ENCODE measurements at places on chromosomes 5 and 9.

DNA sequence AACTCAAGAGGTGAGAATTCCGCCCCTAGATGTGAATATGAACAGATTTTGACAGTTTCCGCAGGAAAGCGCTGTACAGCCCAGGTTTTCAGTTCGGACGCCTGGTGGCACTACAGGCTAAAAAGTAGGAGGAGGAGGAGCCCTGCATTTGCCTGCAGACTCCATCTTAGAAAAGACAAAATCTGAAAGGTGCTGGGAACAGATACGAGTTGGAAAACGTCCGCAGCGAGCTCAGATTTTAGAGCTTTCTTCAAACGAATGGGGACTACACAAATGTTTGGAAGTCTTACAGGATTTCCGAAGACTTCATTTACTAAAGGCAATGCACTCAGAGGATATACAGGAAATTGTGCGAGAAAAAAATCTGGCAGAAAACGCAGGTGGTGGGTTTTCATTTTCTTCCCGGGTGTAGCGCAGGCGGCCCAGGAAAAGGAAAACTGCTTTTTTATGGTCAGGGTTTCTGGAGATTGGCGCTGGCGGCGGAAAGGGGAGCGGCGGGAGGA lies 9.9 kb upstream of the PCDHB2 start:
- DNase-seq, result peak; percentile 49

- no peak for DNase-seq
These were observed 57.3 kb downstream of the TRIO start for GRCh38 chr5:14200312-14200990.

DNA sequence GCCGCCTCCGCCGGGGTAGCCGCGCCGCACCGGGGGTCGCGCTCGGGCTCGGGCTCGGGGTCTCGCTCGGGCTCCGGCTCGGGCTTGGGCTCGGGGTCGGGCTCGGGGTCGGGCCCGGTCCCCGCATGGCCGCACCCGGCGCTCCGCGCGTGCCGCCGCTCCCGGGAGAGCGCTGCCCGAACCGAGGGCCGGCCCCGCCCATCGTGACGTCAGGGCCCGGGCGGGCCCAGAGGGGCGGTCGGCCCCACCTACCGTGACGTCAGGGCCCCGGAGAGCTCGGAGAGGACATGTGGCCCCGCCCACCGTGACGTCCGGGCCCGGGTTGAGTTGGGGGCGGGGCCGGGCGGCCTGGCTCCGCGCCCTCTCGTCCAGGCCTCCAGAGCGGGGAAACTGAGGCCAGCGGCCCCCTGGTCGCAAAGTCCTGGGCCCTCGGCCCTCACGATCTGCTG lies at the start of gene NSMF:
Gene NSMF, minus strand, starts transcription at position 183 of the 449 bp plus-strand sequence. CDS start 232 bp downstream, outside the sequence.
- DNase-seq, result peak; percentile 96

DNA sequence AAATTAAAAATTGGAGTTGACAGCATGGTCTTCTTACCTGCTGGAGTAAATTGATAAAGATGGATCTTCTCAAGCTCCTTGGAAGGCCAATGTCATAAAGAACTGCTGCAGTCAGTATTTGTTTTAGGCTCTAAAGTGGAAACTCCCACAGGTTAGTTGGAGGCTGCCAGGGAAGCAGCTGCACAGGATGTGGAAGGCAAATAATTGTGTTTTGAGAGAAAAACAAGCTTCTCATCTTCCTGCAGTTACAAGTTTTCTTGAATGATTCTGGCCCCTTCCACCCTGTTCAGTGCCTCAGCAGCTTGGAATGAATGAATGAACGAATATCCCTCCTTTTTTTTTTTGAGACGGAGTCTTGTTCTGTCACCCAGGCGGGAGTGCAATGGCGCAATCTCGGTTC lies 13.9 kb downstream of the MROH2B start:
- DNase-seq, result no peak

- DNase-seq, result no peak
These were observed 72.3 kb downstream of the C9orf153 start for GRCh38 chr9:86187121-86187520.

GRCh38 chr9:70835323-70835722 lies 286.1 kb downstream of the TRPM3 start:
- no peak for DNase-seq

- no peak for DNase-seq
These were observed 180.8 kb downstream of the LURAP1L start for GRCh38 chr9:12955510-12956163.

GRCh38 chr9:125549465-125549871 lies 157.5 kb downstream of the MAPKAP1 start:
- DNase-seq, result no peak

- DNase-seq, result no peak
These were observed 26.2 kb upstream of the LMX1B start for GRCh38 chr9:126587187-126588185.

DNA sequence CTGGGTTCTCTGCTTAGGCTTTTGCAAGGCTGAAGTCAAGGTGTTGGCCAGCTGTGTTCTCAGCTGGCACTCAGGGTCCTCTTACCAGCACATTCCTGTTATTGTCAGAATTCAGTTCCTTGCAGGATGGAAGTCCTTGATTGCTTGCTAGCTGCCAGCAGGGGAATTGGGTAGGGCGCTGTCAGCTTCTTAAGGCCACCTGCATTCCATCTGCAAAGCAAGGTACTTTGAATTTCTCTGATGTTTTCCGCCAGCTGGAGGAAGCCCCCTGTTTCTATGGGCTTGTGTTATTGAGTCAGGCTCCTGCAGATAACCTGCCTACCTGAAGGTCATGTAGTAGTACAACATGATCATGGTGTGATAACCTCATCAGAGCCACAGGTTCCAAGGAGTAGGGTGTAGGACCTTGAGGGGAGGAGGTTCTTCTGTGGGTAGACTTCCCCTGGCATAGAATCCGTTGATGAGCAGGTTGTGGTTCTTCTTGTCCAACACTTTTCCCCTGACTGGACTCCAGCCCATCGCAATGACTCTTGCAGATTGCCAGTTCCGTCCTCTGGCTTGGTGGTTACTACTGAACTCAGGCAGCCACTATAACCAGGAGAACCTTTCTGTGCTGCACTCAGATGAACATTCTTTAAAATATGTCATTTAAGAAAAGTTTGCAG lies 6.8 kb downstream of the TENT4A start:
- peak; percentile 69 for DNase-seq

DNA sequence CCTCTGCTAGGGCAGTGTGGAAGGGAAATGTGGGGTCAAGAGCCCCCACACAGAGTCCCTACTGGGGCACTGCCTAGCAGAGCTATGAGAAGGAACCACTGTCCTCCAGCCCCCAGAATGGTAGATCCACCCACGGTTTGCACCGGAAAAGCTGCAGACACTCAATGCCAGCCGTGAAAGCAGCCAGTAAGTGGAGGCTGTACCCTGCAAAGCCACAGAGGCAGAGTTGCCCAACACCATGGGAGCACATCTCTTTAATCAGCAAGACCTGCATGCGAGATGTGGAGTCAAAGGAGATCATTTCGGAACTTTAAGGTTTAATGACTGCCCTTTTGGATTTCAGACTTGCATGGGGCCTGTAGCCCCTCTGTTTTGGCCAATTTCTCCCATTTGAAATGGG lies 52.2 kb downstream of the GKAP1 start:
- no peak for DNase-seq

- peak; percentile 34 for DNase-seq
These were observed 15.9 kb upstream of the IFNA14 start for GRCh38 chr9:21255538-21256212.

DNA sequence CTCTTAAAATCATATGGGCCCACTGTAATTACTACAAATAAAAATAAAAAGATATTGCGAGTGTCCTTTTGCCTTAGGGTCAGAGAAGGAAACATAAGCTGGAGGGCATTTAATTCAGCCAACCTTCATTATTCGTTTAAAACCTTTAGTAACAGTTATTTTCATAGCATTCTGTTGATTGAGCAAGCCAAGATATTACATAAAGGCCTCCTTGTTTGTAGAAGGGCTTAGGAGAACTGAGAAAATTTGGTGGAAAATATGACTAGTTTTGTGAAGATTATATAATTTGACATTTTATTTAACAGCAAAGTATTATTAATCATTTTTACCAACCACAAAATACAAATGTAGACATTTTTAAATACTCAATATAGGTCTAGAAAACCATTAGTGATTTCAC lies 62.2 kb downstream of the COX7C start:
- no peak for DNase-seq

- DNase-seq, result no peak
These were observed 94.7 kb downstream of the SERINC5 start for GRCh38 chr5:80161165-80161564.

GRCh38 chr5:18244309-18244708 lies 610.0 kb downstream of the TAF11L14 start:
- no peak for DNase-seq

GRCh38 chr9:96217294-96217707 lies 84.7 kb downstream of the HSD17B3 start:
- DNase-seq, result peak; percentile 9

- no peak for DNase-seq
These were observed 27.0 kb downstream of the UTP15 start for GRCh38 chr5:73592551-73592950.

- DNase-seq, result no peak
These were observed 15.0 kb downstream of the FBXO38 start for GRCh38 chr5:148398698-148399121.

- peak; percentile 15 for DNase-seq
These were observed 320.6 kb upstream of the BRINP1 start for GRCh38 chr9:119689879-119690278.

DNA sequence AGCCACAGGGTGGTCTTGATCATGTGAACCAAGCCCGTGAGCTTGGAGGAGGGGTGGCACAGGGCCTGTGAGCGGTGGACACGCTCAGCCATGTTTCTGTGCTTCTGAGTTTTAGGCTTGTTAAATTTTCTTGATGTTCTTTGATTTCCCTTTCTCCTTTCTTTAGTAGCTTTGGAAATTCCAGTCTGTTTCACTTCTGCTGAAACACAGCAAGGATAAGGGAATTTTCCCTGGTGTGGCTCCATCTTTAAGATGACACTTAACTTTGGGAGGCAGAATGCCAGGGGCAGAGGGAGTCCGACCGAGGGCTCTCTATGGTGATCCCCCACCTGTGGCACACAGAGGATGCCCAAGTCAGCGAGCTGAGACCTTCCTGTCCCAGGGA lies 29.7 kb upstream of the BASP1 start:
- DNase-seq, result no peak

DNA sequence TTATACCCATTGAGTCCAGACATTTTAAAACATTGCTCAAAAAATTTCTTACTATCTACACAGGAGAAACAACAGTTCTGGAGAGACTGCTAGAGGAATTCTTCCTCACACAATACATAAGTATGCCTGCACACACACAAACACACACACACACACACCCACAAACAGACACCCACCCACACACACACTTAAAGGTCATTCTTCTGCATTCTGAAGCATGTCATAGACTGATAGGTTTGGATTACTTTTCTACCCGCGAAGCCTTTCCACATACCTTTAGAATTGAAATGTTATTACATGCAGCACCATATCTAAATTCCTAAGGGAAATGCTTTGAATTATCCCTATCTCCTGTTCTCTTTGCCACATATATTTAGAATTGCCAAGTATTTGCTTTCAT lies 80.2 kb downstream of the FAM174A start:
- no peak for DNase-seq

GRCh38 chr5:95620870-95621838 lies 1.3 kb downstream of the GPR150 start:
- peak; percentile 70 for DNase-seq

- DNase-seq, result no peak
These were observed 232.5 kb downstream of the GABRB2 start for GRCh38 chr5:161314033-161314432.

GRCh38 chr5:65760504-65761275 lies 38.7 kb downstream of the NLN start:
- DNase-seq, result peak; percentile 40

DNA sequence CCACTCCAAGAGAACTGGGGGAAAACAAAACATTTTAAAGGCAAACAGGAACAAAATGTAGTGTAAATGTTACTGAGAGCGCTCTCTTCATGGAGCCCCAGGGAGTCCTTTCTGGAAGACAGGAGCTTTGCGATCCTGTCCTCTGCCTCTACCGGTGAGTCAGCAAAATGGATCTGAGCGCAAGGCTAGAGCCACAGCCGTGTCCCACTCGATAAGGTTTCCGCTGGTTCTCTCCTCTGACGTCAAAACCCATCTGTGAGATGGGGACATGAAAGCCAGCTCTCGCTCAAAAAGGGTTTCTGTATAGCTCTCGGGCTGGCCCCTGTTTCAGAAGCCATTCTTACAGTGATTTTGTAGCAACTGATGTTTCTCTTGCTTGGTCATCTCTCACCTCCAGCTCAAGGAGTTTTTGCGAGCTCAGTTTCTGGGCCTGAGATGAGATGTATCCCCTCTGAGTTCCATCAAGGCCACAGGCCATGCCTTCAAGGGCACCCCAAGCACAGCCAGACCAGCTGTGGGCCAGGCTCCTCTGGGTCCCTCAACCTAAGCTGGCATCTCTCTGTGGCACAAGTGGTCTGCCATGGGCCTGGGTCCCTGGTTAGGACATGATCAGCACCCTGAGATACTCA lies 101.6 kb downstream of the FSTL4 start:
- no peak for DNase-seq

DNA sequence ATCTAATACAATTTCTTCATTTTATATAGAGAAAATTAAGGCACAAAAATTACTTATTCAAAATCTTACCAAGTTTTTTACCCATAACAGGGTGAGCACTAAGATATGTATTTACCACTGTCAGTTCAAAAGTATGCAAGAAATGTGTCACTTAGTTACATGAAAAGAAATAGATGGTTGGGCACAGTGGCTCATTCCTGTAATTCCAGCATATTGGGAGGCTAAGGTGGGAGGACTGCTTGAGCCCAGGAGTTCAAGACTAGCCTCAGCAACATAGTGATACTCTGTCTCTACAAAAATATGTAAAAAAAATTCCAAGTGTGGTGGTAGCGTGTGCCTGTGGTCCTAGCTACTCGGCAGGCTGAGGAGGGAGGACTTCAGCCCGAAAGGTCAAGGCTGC lies 19.4 kb downstream of the YIPF5 start:
- no peak for DNase-seq

DNA sequence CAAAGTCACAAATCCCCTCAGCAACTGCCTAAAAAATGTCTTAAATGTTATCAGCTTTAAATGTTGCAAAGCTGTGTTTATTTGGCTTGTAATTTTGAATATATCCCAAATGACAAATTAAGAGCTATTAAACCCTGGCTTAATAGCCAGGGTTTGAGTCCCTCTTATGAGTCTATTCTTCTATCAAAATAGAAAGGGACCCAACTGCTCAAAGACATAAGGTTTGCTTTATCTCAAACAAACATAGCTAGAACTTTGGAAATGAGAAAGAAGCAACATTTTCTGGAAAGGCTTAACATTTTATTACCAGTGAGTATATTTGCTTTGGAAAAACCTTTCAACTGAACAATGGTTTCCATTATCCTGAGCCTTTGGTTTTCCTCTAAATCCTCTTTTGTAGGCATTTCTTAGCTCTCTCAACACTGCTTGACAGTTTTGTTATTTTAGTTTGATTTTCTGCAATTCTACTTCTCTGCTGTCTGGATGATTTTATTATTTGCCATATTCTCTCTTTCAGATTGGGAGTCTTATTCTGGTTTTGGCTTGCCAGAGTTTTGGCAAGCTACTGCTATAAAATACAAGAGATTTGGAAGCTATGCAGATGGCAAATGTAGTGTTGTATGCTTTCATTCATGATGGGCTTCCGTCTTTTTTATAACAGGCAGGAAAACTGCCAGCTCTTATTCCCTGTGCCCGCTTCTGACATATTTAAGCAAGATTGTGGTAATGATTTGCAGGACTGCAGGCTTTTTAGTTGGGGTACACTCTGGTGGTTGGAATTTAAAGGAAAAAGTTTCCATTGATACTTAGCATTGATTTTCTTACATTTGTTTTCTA lies 734.9 kb downstream of the DTWD2 start:
- DNase-seq, result no peak

All from hematopoietic multipotent progenitor cell treated with erythropoietin and hydrocortisone succinate and interleukin-3 and kit ligand, for 4 days (in vitro differentiated cells).